ENCODE measurements at places on chromosomes 2 and 18.
A peak's percentile ranks its signal among the peaks of the same experiment; 100 is the strongest.

DNA sequence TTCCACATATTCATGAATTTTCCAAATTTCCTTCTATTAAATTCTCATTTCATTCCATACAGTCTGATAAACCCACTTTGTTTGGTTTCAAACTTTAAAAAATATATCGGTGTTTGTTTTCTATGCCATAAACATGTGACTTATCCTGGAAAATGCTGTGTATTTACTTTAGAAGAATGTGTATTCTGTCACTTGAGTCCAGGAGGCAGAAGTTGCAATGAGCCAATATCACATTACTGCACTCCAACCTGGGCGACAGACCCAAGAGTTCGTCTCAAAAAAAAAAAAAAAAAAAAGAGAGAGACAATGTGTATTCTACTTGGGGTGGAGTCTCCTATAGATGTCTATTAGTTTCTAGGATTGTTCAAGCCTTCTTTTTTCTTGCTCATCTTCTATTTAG lies 31.8 kb downstream of the MBD5 start:
- DNase-seq, result no peak

DNA sequence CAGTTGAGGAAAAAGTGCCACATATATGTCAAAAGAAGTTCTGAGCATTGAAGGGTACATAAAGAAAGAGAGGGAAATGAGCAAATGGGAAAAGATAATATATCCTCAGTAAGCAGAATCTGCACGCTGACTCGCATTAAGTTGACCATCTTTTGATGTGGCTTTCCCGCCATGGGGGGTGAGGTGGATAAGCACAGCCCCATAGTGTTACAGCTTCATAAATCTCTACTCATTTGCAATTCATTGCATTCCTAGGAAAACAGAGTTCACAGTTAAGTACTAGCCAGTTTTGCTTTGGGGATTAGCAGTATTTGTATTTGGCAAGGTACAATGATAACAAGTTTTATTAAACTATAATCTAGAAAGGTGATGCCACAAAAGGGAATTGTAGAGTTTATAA lies 814.2 kb downstream of the LRP1B start:
- no peak for DNase-seq

DNA sequence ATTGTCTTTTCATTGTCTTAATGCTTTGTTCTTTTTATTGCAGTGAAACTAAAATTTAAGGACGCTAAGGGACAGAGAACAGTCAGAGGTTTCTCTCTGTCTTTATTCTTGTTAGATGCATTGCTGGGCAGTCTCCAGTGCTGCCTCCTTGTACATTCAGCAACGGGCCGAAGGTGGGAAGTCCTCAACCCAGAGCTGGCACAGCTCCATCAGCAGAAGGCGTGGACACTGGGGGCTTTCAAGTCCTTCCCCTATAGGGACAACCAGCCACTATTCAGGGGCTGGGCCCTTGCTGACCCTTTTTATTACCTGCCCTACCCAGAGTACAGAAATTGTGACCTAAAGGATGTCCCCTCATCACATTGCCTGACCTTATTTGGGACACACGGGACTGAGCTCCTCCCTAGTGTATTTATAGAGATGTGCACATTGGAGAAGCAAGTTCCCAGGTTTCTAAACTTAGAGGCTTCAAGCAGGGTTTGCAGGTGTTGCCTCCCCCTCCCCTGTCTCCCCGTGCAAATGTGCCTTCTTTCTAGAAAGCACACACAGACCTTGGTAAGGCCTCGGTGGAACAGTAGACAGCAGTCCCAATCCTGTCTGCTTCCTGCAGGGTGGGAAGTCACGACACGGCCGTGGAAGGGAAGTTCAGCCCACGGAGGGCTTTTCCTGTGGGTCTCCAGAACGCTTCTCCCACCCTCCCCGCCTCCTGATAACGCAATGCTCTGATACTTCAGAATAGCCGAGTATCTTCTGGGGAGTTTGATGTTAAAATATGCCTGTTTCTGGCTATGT lies 68.2 kb downstream of the ZCCHC2 start:
- no peak for DNase-seq

- no peak for DNase-seq
Observed at GRCh38 chr18:77077941-77078689, 54.5 kb downstream of the MBP start.

DNA sequence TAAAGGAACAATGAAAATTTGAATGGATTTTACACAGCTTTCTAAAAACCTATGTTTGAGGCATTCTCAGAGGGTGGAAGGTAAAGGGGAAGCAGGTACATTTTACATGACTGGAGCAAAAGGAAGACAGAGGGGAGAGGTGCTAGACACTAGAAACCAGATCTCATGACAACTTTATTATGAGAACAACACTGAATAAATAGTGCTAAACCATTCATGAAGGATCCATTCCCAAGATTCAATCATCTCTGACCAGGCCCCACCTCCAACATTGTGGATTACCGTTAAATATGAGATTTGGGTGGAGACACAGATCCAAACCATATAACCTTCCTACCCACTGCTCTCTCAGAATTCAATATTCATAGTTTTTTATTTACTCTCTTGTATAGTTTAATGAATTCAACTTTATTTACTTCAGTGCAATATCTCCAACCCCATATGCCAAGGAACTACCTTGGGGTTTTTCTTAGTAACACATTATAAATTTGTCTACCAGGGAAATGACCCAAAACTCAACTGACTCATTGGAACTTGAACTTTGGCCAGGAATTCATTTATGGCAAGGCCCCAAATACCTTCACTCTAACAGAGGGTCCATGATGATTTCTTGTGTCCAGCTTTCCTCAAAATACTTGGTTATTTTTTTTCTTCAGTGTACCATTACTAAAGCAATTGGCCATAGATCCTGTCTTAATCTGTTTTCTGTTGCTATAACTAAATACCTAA lies 317.8 kb downstream of the GULP1 start:
- DNase-seq, result no peak

- DNase-seq, result no peak
Observed at GRCh38 chr2:165634855-165635254, 159.2 kb downstream of the GALNT3 start.

DNA sequence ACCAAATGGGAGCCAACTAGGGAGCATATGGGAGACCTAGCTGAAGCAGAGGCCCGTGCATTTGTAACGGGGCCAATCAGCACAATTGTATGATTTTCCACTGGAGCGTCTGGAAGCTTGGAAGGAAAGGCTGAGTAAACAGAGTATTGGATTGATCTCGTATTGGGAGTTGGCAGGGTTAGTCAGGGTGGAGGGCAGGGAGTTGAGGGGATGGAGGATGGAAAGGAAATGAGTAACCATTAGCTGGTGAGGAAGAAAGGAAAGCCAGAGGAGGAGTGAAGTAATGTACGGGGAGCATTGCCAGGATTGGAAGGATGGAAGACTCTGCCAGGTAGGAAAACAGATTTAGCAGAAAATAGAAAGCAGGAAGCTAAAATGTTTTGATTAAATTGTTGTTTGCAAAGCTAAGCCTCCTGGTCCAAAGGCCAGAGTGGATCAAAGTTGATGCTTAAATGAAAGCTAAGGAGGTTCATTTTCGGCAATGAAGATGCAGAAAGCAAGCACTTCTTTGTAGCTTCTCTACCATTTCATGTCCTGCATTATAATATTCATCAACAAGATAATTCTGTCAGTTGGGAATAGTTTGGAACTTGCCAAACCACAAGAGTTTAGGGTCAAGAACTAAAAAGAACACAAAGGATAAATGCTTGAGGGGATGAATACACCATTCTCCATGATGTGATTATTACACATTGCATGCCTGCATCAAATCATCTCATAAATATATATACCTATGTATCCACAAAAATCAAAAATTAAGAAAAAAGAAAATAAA lies 75.6 kb upstream of the TTN start:
- no peak for DNase-seq

GRCh38 chr2:166516712-166517303 lies 22.8 kb upstream of the SCN7A start:
- peak; percentile 3 for DNase-seq

GRCh38 chr18:76450452-76451395 lies 44.3 kb downstream of the ZNF516 start:
- no peak for DNase-seq

GRCh38 chr2:172402198-172402597 lies 25.2 kb upstream of the ITGA6 start:
- no peak for DNase-seq

GRCh38 chr2:47189635-47190034 lies 34.5 kb upstream of the STPG4 start:
- peak; percentile 84 for DNase-seq

DNA sequence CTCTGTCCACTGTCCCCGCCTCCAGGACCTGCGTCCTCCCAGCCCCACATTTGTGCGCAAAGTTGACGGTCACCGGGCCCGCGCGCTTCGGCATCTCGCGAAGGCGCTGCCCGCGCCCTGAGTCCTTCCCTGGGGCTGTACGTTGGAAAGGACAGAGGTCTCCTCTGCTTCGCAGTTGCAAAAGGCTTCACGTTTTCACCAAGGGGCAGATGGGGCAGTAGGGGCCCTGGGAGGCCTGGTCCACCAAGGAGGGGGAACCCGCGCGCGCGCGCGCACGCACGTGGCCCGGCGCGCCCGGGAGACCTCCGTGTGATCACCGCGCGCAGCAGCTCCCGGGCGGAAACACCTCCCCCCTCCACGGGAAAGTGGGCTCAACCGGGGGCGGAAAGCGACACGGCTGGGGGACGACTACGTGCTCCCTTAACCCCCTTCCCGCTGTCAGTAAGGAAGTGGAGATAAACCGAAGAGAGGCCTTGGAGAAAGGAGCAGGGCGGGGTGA lies 21.9 kb downstream of the TEX44 start:
- DNase-seq, result no peak

- no peak for DNase-seq
Observed at GRCh38 chr2:121475811-121476571, 54.7 kb upstream of the RNU4ATAC start.

DNA sequence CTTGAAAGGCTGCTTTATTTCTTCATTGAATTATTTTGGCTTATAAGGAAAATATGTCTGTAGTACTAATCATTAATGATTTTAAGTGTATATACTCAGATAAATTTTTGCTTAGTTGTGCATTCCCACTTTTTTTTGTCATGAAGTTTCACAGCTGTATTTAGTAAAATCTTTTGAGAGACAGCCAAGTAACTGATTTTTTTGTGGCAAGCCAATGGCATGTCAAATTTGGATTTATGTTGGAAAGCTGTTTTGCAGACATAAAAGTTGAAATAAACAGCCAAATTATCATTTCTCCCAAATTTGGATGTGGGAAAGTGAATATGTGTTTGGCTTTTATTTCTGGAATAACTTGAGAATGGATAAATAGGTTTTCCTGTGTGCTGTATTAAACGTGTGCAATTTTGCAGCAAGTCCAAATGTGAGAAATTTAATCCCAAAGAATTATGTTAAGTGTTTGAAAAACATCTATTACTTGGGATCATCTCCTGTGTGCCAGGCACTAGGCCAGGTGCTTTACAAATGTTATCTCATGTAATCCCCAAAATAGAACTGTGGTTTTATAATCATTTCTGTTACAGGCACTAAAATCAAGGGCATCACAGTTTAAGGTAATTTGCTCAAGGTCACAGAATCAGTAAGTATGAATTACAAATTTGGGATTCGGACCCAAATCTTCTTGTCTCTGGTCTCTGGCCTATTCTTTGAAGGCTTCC lies 160.4 kb downstream of the PTPRM start:
- no peak for DNase-seq

- DNase-seq, result no peak
Observed at GRCh38 chr2:60370814-60371213, 182.6 kb downstream of the BCL11A start.

- peak; percentile 23 for DNase-seq
Observed at GRCh38 chr2:180938451-180938850, 42.0 kb upstream of the UBE2E3 start.

DNA sequence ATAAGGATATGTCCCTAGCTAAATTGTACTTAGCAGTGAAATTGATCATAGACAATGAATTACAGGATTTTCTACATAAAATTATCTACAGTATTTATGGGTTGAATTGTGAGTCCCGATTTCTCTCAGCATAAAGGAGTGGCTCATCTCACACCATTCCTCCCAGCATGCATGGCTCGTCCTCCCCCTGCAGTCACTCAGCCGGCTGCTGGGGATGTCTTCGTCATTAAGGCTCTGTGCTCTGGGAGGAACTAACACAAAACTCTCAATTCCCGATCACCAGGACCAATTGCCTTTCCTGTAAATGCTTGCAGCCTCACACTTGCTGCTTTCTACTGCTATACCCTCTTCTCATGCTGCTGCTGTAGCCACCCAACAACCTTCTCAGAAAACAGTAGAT lies 75.9 kb downstream of the TXNL1 start:
- DNase-seq, result no peak

DNA sequence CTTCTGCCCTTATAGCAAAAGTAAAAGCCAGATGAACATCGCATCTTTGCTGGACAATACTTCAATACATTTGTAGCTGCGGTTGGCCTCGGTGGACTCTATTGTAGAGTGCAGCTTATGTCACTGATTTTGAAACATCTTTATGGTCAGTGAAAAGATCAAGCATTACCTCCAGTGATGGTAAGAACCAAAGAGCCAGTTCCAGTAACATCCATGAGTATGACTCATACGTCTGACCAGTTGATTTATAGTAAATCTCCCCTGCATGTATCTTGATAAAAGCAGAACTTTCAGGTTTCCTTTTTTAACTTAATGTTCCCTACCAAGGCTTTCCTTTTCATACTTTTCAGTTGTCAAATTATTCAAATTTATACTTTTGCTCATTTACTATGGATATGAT lies 119.2 kb upstream of the HNRNPA3 start:
- no peak for DNase-seq

GRCh38 chr18:79747156-79747845 lies 50.4 kb upstream of the KCNG2 start:
- no peak for DNase-seq

DNA sequence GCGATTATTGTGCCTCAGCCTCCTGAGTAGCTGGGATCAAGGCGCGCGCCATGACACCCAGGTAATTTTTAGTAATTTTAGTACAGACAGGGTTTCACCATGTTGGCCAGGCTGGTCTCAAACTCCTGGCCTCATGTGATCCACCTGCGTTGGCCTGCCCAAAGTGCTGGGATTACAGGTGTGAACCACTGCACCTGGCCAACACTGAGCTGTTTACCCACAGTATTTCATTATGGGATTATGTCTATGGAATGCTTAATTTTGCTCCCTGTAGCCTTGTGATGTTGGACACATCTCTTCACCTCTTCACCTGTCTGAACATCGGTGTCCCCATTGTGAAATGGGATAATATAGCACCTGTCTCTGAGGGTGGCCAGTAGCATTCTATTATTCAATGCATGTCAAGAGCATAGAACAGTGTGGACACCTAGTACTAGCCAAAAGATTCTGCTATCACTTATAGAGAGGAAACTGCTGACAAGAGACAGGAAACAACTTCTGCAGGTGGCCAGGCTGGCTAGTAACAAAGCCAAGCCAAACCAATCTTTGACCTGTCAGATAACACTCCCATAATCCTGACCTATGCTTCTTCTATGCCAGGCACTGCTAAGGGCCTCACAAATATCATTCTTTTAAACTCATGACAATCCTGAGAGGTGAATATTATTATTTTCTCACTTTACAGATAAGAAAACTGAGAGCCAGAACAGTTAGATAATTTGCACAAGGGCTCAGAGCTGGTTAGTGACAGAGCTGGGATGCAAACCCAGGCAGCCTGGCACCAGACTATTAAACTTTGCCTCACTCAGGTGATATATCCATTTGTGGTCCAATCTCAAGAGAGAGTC lies 29.4 kb upstream of the REEP1 start:
- no peak for DNase-seq

Measured in GM04504 (cell line).